Mesothelial cell of epicardium (in vitro differentiated cells): ENCODE measurements at places on chromosomes 2 and 18.
A peak's percentile ranks its signal among the peaks of the same experiment; 100 is the strongest.

DNA sequence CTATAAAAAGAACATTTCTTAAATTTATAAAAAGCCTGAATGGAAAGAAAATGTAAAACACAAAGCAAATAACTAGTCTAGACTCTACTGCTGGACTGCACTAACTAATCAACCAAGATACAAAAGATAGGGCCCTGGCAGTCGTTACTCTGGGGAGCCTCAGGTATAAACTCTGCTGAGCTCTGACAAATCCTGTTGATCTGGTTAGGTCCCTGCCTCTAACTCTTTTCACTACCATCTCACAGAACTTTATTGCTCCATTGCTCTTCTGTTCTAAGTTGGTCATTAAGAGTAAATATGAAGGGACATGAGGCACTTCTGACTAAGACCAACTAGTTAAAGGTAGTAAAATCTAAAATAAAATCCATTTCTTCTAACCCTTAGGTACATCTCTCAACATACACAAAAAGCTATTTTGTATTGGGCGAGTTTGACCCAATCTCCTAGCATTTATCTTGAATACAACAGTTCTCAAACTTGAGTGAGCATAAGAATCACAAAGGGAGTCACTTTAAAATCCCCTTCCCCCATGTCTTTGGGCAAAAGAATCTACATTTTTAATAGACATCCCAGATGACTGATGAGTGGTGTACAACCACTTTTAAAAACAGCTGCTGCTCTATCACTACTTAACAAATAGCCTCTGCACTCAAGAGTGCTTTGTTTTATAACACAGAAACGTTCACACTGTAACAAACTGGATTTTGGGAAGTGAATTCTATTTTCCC lies 2.5 kb downstream of the CHN1 start:
- H3K4me3 ChIP-seq, result peak overlapping the region; percentile 47
- no peak for DNase-seq
- peaks cover 54% of the 10 kb centered on the region for H3K4me1 ChIP-seq
- H3K27me3 ChIP-seq, result no peaks in the 10 kb centered on the region
- H3K36me3 ChIP-seq, result no peaks in the 10 kb centered on the region
- H3K27ac ChIP-seq, result peak overlapping the region; percentile 93

GRCh38 chr2:48529676-48530032 lies 300 bp upstream of the STON1 start:
- peak overlapping the region; percentile 91 for H3K4me3 ChIP-seq
- peaks cover 4% of the 10 kb centered on the region for H3K36me3 ChIP-seq
- no peak for DNase-seq
- H3K27me3 ChIP-seq, result no peaks in the 10 kb centered on the region

GRCh38 chr2:127400897-127401756 lies 13.4 kb upstream of the MAP3K2 start:
- no peaks in the 10 kb centered on the region for H3K36me3 ChIP-seq
- H3K4me3 ChIP-seq, result no peak overlapping the region
- DNase-seq, result no peak
- no peaks in the 10 kb centered on the region for H3K27me3 ChIP-seq
- peaks cover 46% of the 10 kb centered on the region for H3K4me1 ChIP-seq
- H3K27ac ChIP-seq, result no peak overlapping the region

- H3K36me3 ChIP-seq, result no peaks in the 10 kb centered on the region
- H3K27ac ChIP-seq, result peak overlapping the region; percentile 57
- H3K27me3 ChIP-seq, result no peaks in the 10 kb centered on the region
- H3K4me1 ChIP-seq, result peaks cover 31% of the 10 kb centered on the region
Measured at GRCh38 chr18:55999641-56000040, 411.6 kb upstream of the TCF4 start.

GRCh38 chr2:226832061-226832460 lies 3.8 kb upstream of the RHBDD1 start:
- peaks cover 8% of the 10 kb centered on the region for H3K4me1 ChIP-seq
- peaks cover 4% of the 10 kb centered on the region for H3K36me3 ChIP-seq
- no peak overlapping the region for H3K4me3 ChIP-seq
- no peak for DNase-seq
- H3K27ac ChIP-seq, result no peak overlapping the region

DNA sequence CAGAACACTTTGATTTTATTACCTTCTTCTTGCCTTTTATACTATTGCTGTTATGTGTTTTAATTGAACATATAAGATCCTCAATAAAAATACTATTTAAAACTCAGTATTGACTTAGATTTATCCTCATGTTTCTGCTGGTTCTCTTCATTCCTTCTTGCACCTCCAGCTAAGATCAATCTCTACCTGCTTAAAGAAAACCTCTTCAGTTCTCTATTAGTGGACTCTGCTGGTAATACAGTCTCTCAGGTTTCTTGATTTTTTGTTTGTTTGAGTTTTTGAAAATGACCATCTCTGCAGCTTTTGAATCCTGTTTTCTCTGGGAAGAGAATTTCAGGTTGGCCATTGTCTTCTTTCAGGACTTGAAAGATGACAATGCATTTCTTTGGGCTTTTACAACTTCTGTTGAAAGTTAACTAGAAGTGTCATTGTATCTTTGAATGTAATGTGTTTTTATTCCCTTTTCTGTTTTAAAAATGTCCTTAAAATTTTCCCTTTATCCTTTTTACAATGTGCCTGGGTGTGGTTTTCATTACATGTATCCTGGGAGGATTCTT lies 29.8 kb upstream of the TMEM131 start:
- no peaks in the 10 kb centered on the region for H3K36me3 ChIP-seq
- peaks cover 1% of the 10 kb centered on the region for H3K4me1 ChIP-seq
- DNase-seq, result no peak
- peaks cover 8% of the 10 kb centered on the region for H3K27me3 ChIP-seq
- H3K4me3 ChIP-seq, result no peak overlapping the region
- H3K27ac ChIP-seq, result no peak overlapping the region

- no peak overlapping the region for H3K27ac ChIP-seq
- no peaks in the 10 kb centered on the region for H3K27me3 ChIP-seq
- no peak overlapping the region for H3K4me3 ChIP-seq
- peaks cover 2% of the 10 kb centered on the region for H3K4me1 ChIP-seq
- no peaks in the 10 kb centered on the region for H3K36me3 ChIP-seq
Measured at GRCh38 chr2:195413944-195414343, 243.1 kb upstream of the SLC39A10 start.

- H3K4me3 ChIP-seq, result peak overlapping the region; percentile 94
- H3K4me1 ChIP-seq, result peaks cover 70% of the 10 kb centered on the region
- H3K36me3 ChIP-seq, result no peaks in the 10 kb centered on the region
- DNase-seq, result no peak
- peak overlapping the region; percentile 98 for H3K27ac ChIP-seq
- no peaks in the 10 kb centered on the region for H3K27me3 ChIP-seq
Measured at GRCh38 chr2:39435234-39435633, 1.9 kb downstream of the MAP4K3 start.

DNA sequence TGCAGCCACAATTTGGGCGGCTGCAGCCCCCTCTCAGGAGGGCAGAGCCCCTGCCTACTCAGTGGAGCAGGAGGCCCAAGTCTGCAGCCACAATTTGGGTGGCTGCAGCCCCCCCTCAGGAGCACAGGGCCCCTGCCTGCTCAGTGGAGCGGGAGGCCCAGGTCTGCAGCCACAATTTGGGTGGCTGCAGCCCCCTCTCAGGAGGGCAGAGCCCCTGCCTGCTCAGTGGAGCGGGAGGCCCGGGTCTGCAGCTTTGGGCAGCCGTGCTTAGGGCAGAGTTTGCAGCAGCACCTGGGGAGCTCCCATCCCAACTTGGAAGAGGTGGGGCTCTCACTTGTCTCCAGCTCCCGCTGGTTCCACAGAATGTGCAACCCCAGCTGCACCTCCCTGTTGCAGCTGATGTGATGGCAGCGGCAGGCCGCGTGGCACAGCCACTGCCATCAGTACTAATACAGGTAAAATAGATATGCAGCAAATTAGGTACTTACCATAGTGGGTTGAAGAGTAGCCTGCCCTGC lies 99.4 kb downstream of the TWIST2 start:
- H3K36me3 ChIP-seq, result no peaks in the 10 kb centered on the region
- H3K27me3 ChIP-seq, result peaks cover 34% of the 10 kb centered on the region
- H3K4me3 ChIP-seq, result no peak overlapping the region
- peaks cover 3% of the 10 kb centered on the region for H3K4me1 ChIP-seq
- no peak for DNase-seq
- no peak overlapping the region for H3K27ac ChIP-seq

- no peak overlapping the region for H3K27ac ChIP-seq
- DNase-seq, result no peak
- no peaks in the 10 kb centered on the region for H3K27me3 ChIP-seq
- no peaks in the 10 kb centered on the region for H3K4me1 ChIP-seq
Measured at GRCh38 chr18:74982946-74983635, 225.8 kb downstream of the PTGR3 start.

- DNase-seq, result no peak
- H3K27ac ChIP-seq, result no peak overlapping the region
- no peak overlapping the region for H3K4me3 ChIP-seq
- peaks cover 11% of the 10 kb centered on the region for H3K4me1 ChIP-seq
- H3K27me3 ChIP-seq, result peaks cover 10% of the 10 kb centered on the region
Measured at GRCh38 chr2:238881353-238882081, 33.6 kb downstream of the TWIST2 start.

GRCh38 chr2:112582314-112582746 lies 2.1 kb upstream of the CHCHD5 start:
- DNase-seq, result no peak
- peaks cover 11% of the 10 kb centered on the region for H3K36me3 ChIP-seq
- H3K27ac ChIP-seq, result no peak overlapping the region
- H3K4me3 ChIP-seq, result peak overlapping the region; percentile 34
- no peaks in the 10 kb centered on the region for H3K27me3 ChIP-seq

- peaks cover 49% of the 10 kb centered on the region for H3K4me1 ChIP-seq
- H3K27ac ChIP-seq, result peak overlapping the region; percentile 92
- no peak for DNase-seq
Measured at GRCh38 chr18:44731530-44732237, 51.0 kb downstream of the SETBP1 start.
